Right cardiac atrium (tissue), 5 donors: ENCODE measurements at places on chromosomes 2 and 18.

DNA sequence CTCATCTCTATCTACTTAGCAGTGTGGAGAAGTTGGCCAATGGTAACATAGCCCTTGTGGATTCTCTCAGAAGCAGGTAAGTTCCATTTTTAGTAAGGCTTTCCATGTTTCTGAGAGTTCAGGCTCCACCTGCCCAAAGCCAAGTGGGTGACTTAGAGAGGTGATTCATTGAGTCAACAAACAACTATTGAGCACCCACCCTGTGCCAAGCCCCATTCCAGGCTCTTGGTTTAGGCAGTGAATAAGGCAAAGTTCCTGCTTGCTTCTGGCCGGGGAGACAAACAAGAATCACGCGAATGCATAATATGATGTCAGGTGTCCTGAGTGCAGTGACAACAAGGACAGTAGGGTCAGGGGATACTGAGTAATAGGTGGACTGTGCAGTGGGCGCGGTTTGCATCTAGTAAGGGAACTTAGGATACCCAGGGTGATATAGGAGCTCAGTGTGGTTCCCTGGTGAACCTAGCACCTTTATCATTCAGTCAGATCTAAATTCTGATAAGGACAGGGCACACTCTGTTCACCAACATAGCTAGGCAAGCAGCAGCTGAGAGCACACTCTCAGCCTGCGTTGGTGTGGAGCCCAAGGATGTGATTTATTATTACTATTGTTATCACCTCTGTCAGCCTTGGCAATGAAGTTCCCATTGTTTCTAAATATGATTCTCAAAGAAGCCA, 31.7 kb upstream of the KCTD1 start:
- DNase-seq: no peak

DNA sequence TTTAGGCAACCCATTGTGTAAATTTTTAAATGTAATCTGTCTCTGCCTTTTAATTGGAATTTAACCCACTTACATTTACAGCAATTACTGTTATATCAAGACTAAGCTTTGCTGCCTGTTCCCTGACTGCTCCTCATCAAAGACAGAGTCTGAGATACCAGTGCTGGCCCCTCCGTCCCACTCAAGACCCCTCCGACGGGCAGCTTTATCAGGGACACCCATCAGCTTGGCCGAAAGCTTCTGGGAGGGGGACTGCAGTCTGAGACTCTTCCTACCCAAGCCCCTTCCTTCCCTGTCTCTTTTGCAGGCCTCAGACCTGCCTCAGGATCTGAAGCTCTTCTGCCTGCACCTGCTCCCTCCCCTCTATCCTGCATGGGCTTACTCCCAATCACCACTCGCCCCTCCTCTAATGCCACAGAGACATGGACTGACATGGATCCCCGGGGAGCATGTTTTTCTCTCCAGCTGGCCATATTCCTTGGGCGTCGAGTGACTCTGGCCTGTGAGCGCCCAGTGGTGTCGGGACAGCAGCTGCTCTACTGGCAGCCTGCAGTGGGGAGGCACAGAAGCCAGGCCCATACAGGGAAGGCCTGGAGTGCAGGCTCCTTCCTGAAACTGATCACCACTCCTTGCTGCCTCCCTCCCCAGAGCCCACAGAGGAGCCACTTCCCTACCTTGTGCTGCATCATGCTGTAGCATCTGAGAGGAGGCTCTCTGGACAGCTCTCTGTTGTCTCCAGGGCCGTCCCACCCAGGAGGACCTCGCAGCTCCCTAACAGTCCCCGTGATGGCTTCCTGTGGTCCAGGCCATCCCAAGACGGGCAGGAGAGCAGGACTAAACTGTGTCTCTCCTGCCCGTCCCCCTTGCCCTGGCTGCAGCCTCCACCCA, 3.7 kb upstream of the KIF1A start:
- DNase-seq: no peak

DNA sequence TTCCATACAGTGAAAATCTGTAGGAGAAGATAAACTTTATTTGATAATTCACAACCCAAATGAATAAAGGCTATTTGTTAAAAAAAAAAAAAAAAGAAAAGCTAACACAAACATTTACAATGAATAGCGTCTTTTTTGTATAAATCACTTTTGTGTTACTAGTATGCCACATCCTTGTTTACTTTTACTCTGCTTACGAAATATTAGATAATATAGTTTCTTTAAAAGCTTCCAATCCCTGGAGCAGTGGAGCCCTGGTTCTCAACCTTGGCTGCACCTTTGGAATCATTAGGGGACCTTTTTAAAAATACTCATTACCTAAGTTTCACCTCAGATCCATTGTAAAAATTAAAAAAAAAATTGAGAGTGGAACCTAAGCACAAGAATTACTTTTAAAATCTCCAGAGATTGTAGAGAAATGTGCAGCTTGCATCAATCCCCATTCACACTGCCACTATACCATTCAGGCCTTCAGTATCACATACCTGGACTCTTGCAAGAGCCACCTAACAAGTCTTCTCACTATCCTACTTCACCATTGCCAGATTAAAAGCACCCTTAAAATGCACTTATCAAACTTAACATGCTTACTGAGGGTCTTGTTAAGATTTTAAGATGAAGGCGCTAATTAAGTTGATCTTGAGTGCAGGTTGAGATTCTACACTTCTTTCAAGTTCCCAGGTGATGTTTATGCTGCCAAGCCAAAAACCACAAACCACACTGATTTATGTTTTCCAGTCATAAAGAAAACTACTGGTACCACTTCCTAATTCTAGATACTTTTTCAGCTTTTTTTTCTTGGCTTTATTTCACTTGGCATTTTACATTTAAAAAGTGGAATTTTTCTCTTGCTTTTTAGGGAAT, 59.7 kb upstream of the ZC3H15 start:
- no peak for DNase-seq

GRCh38 chr2:215870088-215870490, 143.3 kb downstream of the MREG start:
- peak; percentile 51 for DNase-seq

DNA sequence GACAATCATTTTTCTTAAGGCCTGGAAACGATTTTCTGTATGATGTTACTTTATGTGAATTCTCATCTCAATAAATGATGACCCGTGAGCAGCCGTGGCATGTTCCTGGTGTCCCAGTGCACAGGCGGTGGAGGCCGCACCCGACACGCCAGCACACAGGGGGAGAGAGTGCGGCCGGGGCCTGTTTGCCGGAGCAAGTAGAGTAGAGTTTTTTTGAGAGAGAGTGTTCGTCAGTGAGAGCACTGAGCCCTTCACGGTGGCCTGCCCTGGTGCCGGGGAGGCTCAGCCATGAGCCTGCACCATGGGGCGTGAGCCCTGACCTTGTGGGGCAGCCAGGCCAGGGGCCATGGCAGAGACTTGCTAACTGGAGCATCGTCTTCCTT, 202.4 kb upstream of the RAB12 start:
- no peak for DNase-seq
